ENCODE measurements at places on chromosomes 1 and 21.

DNA sequence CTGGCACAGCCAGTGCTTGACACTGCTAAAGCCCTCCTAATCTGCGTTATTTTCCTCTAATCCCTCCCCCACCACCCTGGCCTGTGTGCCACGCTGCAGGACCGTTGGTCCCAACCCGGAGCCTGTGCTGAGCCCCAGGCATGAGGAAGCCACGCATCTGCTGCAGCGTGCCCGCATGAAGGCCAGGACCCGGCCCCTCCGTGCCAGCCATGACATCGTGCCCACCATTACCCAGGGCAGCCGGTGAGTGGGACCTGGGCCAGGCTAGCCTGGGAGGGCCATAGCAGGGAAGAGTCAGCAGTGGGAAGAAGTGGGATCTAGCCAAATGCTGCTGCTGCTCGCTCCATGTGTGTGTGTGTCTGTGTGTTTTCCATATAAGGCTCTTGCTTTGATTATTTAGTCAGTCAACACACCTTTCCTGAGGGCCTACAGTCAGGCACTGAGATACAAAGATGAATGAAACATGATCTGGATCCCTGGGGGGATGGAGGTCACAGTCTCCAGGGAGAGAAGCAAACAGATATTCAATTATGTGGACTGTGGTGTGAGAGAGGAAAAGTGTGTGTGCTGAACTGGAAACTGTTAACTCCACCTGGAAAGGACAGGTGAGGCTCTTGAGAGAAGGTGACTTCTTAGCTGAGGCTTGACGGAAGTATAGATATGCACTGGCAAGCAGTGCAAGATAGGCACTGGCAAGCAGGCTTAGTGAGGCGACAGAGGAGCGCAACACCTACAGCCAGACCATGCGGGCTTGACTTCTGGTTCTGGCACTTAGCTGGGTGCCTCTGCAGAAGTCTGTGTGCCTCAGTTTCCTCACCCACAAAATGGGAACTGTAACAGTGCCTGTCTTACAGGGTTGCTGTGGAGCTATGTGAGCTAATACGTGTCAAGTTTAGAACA, 15.9 kb downstream of the KIAA1614 start:
- no peak for DNase-seq

DNA sequence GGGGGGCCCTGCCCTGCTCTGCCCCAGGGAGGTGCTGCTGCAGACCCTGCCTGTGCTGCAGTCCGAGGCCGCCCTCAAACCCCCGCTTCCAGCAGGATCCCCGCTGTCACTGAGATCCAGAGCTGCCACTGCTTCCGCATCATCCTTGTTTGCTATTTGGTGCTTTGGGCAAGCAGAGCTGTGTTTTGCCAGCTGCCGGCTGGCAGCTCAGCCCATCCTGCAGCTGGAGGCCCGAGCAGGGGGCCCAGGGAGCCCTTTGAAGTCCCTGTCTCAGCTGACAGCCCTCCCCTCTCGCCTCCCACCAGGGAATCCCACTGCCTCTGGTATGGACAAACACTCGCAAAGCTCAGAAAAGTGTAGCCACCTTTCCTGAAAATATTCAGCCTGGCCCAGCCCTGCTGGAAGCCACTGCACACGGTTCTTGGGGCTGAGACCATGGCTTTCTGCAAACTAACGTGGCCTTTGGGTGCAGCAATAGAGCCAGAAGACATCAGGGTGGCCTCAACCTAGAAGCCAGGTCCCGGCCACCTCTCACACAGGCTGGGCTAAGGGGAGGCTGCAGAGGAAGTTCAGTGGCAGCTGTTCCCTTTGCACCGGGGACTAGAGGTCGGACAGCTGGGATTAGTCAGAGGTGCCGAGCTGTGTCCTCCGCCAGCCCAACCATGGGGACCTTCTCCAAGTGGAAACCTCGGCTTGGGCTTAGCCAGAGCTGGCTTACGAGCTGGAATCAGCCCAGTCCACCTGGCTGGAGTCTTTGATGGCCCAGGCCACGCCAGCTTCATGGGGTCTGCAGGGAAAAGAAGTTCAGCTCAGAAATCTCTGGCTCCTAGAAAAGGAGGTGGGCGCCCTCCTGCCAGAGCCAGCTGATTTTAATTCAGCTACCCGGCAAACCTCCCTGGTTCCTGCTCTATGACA, 107.1 kb downstream of the SPSB1 start:
- DNase-seq = no peak

DNA sequence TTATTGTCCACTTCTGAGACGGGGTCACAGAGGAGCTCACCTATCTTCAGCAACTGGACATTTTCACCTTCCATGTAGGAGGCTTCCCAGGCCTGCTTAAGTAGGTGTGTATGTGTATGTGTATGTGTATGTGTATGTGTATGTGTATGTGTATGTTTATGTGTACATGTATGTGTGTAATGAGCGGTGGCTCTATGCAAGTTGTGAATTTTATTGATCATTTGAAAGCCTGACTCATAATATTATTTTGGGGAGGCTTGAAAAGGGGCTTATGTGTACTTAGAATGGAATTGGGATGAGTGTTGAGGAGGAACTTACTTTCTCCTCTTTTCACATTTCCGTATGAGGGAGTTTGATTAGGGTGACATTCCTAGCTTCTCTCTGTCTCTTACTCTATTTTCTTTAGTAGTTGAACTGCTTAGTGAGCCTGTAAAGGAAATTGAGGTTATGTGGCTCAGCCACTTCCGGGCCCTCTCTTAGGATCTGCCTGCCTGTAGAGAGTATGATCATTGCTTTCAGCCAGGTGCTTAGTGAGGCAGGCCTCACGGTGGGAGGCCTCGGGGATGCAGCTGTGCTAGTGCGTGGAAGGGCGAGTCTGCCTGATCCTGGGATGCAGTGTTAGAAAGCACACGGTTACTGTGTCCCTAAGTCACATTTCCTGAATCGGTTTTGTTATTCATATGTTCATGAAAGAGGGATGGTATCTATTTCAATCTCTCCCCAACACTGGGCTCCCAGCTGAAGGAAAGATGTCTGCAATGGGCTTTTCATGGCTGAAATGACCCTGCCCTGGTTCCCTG, 61.0 kb downstream of the IER5 start:
- DNase-seq = no peak

DNA sequence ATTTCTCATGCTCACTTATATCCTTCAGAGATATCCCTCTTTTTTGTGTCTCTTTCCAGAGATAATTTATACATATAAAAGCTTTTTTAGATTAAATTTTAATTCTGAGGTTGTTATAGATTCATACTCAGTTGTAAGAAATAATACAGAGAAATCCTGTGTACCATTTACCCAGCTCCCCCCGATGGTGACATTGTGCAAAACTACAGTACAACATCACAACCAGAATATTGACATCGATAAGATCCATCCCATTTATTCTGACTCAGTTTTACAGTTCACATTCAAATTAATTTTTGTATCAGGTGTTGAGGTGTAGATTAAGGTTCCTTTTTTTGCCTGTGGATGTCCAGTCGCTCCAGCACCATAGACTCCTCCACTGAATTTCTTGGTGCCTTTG, 14.3 kb downstream of the DMRTB1 start:
- DNase-seq = no peak

DNA sequence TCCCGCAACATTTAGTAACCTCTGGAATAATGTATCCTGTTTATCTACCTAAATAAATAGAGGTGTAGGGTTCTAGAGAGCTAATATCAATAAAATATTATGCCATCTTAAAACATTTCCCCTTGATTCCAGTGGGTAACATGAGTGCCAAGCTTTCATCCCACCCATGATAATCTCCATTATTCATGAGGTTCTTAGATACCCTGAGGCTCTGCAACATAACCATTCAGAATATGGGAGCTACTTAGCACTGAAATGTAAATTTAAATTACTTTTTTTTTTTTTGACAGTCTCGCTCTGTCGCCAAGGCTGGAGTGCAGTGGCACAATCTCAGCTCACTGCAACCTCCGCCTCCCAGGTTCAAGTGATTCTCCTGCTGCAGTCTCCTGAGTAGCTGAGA, 832.7 kb downstream of the BRINP3 start:
- DNase-seq = no peak

DNA sequence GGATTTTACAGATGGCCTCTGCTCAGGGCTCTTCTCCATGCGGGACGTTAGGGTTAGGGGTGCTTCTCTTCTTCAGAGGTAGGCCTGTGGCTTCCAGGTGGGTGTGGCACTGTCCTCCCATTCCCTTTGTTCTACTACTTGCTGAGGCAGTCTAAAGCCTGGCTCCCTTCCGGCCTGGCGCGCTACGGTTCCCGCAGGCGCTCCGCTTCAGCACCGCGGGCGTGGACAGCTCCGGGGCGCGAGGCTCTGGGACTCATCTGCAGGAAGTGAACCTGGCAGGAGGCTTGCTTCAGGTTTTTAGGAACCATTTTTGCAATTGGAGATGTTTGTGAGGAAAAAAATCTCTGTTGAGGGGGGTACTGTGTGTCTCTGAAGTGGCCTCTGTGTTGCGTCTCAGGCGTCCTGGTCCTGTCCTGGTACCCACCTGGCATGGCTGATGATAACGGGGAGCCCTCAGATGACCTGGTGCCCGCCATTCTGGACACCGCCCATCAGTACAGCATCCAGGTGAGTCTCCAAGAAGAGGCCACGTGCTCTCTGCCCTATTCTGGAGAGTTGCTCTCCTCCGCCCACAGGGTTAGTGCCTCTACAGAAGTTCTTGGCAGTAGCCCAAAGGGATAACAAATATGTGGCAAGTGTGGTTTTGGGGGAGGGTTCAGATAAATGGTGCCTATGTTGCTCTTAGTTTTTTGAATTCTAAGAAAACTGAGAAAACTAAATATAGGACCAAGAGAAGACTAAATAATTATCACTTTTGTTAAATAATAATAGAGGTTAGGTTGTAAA, 1.9 kb downstream of the MANEAL start:
- no peak for DNase-seq

DNA sequence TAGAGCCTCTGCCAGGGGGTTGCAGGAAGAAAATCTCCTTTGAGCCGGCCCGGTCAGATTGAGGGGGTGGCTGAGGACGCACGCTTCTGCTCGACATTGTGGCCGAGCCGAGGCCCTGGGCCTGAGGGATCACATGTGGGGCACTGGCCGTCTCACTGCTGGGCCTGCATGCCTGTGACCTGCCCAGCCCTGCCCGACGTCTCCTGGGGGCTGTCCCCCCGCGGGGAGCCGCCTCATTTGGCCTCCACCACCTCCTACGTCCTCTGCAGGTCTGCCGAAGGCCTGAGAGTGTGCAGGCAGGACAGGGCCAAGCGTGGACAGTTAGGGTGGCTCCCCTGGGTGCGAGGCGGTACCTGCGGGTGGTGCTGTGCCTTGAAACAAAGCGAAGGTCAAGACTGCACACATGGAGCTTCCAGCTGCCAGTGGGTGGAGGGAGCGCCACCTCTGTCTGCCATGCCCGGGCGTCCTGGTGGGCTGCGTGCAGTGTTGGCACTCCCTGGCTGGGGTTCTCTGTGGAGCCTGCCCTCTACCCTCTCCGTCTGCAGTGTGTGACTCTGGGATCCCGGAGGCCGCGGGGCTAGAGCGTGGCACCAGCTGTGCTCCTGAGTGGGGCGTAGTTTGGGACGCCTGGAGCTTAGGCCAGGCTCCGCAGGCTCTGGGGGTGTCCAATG, 51.7 kb downstream of the PCNT start:
- no peak for DNase-seq

GRCh38 chr1:61523229-61523628, 201.7 kb downstream of the TM2D1 start:
- DNase-seq = no peak

- no peak for DNase-seq
Measured at GRCh38 chr1:36446746-36447145, 3.5 kb downstream of the OSCP1 start.

- no peak for DNase-seq
Measured at GRCh38 chr1:157132616-157133167, 5.5 kb downstream of the ETV3 start.

- DNase-seq = no peak
Measured at GRCh38 chr1:33211972-33212371, 30.1 kb upstream of the TRIM62 start.

DNA sequence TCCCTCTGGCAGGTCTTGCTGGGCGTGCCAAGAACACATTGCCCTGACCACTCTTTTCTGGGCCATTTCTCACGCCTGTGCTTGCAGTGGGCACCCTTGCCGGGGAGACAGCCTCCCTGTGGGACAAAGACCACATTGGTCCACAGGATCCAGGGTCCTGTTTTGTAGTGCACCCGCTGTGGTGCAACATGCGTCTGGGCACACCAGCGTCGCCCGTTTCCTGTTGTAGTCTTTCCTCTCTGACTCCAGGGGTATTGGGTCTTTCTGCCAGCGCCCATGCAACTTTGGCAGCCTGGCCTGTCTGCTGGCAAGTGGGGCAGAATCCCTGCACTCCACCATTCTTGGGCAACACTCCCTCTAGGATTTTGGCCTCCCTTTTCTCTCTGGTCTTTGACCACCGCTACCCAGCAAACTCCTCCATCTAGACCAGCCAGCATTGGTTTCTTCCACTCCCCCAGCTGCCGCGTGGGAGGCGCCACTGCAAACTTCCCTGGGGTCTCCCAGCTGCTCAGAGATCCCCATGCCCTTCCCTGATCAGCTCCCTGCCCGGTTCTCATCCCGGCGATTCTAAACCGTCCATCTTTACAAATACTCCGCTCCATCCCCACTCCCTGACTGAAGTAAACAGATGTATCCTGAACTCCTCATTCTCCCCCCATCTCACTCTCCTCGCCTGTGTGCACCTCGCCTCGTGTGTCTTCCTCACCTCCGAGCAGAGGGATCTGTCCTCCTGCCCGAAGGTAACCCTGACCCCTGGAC, 1.2 kb upstream of the TPRG1L start:
- DNase-seq = no peak

DNA sequence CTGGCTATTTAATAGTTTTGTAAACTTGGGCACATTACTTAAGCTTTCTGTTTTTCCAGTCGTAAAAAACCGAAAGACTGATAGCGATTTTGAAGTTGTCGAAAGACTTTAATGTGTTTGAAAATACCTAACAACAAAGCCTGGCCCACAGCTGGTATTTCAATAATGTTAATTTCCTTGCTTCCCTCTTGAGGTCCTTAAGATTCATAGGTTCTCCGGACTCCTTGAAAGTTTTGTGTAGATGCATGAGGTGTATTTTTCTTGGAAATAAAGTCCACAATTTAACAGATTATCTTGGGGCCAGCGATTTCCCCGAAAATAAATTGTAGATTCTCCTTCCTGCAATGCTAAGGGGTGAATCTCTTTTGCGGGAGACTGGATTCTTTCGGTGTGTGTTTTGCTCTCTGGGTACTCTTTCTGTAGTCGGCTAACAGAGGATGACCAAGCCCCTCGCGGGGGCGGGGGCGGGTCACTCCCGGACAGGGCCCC, 735 bp upstream of the YTHDF2 start:
- no peak for DNase-seq

DNA sequence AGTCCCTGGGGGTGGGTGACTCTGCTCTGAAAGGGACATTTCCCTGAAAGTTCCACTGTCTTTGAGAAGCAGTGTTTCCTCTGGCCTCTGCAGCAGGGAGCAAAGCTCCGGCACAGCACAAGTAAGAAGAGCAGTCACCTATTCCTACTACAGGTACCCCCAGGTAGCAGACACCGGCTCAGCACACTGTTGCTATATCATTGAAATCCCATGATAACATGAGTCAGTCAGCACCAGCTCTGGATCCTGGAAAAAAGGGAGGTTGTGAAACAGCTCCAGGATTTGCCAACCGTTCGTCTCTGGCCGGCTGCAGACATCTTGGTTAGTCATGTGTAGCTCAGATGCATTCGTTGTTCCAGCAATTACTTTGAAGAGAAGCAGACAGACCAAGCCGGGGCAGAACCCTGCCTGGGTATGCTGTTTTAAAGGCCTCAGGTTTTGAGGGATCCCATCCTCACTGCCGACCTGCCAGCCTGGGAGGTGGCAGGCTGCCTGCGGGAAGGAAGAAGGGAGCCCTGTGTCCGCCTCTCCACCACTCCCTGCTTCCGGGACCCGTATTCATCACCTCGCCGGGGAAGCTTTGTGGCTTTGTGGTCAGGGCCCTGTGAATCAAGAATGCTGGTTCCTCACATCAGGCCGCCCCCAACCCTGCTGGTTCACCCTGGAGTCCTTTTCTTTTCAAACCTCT, 139.2 kb downstream of the CLIC6 start:
- DNase-seq = no peak
